Femur (tissue), 1 donor: ENCODE measurements at places on chromosomes 1 and 21.

- DNase-seq = peak; percentile 58
These were observed 100.8 kb upstream of the SLC45A1 start for GRCh38 chr1:8217011-8217711.

- DNase-seq = no peak
These were observed 8.0 kb upstream of the EIF2B3 start for GRCh38 chr1:44994309-44994898.

GRCh38 chr1:204826970-204827369 lies 43.7 kb upstream of the NFASC start:
- DNase-seq = no peak

DNA sequence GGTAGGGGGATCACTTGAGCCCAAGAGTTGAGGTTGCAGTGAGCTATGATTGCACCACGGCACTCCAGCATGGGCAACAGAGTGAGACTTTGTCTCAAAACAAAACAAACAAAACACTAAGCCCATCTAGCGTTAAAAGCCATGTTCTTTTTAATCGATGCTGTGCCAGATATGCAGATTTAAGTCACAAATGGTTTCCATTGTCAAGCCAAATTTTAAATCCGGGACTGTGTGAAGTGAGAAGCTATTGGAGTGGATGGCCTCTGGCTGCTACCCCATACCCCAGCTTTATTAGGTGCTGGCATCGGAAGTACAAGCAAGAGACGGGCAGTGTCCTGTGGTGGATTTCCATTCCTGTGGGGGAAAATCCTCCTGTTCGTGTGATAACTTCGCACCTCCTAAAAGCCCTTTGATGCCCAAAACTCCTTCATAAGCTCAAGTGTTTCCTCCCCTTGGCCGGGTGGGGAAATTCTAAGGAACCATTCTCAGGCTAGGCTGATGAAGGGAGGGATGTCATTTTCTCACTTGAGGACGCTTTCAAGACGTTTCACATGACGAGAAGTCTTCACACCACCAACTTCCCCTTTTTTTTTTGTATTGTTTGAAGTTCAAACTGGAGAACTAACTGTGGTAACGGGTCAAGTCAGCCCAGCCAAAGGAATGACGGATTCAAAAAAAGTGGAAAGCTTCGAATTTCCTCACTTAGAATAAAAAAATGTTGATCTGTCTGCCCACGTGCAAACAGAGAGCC lies 140.8 kb downstream of the KAZN start:
- no peak for DNase-seq

DNA sequence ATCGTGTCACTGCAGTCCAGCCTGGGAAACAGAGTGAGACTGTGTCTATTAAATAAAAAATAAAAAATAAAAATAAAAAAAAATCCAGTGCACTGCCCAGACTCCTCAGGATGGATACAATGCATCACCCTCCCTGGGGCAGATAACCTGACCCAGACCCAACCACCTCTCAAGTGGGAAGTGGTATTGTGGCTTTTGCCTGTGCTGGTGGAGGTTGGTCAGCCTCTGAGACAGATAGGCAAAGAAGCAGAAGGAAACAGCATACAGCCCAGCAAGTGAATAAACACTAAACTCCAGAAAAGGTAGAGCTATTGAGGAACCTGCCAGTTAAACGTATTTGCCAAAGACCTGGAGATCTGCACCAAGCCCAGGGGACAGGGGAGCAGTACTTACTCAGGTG lies 22.0 kb downstream of the HHIPL2 start:
- no peak for DNase-seq

DNA sequence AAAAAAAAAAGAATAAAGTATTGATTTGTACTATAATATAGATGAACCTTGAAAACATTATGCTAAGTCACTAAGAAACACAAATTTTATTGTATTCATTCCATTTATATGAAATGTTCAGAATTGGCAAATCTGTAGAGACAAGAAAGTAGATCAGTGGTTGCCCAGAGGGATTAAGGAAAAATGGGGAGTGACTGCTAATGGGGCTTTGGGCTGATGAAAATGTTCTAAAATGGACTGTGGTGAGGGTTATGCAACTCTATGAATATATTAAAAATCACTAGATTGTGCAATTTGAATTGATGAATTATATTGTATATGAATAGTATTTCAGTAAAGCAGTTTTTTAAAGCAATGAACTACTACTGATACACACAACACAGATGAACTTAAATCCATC lies 10.0 kb downstream of the GDAP2 start:
- DNase-seq = no peak

- DNase-seq = no peak
These were observed 34.0 kb downstream of the PUM1 start for GRCh38 chr1:31031330-31032143.

GRCh38 chr1:235906436-235906835 lies 39.7 kb upstream of the LYST start:
- no peak for DNase-seq

DNA sequence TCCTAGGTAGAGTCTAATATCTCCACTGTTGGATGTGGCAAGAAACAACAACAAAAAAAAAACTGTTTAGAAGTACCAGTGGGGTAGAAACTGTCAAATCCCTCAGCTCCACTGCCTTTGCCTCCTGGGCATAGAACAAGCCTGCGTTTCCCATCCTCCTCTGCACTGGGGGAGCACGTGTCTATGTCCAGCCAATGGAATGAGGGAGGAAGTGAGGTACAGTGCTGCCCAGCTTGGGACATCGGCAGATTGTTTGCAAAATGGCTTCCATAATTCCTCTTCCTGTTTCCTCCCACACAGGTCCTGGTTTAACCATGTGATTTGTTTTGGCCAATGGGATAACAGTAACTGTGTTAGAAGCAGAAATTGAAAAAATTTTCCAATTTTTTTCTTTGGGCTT lies 39.1 kb downstream of the PSMG1 start:
- no peak for DNase-seq

DNA sequence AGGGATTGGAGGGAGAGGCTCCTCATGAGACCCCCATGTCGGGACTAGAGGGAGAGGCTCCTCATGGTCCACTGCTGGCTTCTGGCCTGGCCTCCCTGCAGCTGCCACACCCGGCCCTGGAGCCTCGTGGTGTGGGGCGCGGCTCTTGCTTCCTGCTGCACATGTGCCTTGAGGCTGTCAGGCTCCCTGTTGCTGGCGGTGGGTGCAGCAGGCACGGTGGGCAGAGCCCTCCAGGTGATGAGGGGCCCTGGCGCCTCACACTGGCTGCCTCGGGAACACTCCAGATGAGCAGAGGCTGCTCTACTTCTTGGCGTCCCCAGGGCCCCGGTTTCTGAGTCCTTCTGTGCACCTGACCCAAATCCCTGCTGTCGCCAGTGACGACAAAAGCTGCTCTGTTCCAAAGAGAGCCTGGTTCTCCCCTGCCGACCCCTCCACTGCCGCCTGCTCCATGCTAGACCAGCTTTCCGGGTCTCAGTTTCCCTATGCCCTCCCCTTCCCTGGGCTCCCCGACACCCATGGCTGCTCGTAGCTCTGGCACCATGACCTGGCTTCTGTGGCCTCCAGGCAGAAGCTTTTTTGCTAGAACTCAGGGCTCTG lies 9.7 kb upstream of the ATAD3B start:
- no peak for DNase-seq

DNA sequence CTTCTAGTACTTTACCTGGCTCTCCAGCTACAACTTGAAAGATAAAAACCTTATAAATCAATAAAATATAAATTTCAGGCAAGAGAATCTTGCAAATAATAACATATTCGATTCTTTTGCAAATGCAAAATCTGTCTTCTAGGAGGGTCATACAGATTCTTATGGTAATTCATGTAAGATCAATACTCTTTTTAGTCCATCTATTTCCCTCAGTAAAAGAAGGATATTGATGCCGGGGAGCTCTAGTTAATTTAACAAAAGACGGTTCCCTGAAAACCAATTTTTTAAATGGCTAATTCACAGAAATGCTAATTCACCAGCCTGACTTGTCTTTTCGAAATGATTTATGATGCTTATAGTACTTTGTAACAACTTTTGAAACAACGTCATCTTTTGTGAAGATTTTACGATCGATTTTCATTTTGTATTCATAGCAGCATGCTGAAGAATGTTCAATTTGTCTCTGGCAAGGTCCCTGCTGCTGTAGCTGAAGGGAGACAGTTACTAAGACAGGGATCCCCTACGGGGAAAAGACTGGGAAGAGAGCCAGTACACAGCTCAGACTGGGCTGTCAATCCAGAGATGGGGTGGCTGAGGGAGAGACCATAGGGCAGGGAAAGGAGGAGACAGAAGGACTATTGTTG lies 90.6 kb upstream of the SPAG17 start:
- no peak for DNase-seq

- no peak for DNase-seq
These were observed 202.5 kb upstream of the EDN2 start for GRCh38 chr1:41687007-41687406.

GRCh38 chr1:91555074-91555730 lies 54.6 kb downstream of the CDC7 start:
- no peak for DNase-seq

DNA sequence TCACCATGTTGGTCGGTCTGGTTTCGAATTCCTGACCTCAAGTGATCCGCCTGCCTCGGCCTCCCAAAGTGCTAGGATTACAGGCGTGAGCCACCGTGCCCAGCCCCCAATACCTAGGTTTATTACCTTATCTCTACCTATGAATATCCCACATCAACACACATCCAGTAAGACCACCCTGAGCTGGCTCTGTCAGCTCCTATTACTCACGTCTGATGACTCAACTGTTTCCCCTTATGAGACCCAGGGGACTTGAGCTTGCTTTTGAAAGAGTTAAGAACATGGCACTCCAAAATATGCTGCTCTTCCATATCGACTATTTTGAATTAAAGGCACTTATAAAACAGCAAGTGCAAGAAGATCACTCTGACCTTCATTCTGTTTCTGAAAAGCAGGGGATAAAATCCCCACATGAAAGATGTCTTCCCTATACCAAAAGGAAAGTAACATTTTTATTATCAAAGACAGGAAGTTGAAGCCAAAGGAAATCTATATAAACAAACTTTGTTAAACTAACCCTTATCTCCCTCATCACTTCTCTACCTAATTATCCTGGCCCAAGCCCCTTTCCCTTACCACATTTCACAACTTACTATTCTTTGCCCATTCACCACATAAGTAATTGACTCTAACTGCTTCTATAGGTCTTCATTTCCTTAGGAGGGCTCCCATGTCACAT lies 41.3 kb upstream of the OSBPL9 start:
- no peak for DNase-seq

DNA sequence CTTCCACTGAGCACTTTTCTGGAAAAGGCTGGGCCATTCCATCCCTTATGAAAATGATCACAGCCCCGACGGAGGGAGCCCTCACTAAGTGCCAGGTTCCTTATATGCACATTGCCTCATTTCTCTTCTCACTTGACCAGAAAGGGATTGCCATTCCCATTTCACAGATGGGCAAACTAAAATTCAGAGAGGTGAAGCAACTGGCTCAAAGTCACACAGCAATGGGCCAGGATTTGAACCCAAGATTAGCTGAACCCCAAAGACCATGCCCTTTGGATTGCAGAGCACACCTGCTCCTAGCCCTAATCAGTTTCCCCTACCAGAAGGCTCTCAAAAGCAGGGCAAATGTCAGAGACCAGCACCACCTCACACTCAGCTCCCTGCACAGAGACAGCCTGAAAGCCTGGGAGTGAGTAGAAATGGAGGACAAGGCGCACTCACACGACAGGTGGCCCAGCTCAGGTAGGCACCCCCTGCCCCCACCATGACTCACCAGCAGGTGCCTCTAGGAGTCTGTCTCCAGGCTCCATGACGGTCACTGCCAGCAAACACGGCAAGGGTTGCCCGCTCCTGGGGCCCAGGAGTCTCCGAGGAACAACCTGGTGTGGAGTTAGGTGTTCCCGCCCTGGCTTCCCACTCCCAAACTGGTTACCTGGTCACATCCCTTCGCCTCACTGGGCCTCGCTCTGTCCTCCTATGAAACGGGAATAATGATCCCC lies 21.7 kb downstream of the SDC3 start:
- DNase-seq = no peak

DNA sequence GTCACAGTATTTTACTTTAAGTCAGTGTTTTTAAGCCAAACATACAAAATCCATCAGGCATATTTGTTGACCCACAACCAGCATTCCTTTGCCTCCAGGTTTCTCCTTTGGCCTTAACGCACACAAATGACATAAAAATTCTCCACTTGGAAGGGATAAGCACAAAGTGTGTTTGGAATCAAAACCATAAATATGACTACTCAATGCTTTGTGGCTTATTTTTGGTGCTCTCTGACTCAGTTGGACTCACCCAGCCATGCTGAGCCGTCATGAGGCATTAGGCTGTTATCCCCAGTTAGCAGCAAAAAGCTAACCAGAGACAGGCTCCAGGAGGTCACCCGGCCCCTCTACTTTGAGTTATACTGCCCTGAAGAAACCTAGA lies 948 bp downstream of the PRUNE1 start:
- DNase-seq = no peak

DNA sequence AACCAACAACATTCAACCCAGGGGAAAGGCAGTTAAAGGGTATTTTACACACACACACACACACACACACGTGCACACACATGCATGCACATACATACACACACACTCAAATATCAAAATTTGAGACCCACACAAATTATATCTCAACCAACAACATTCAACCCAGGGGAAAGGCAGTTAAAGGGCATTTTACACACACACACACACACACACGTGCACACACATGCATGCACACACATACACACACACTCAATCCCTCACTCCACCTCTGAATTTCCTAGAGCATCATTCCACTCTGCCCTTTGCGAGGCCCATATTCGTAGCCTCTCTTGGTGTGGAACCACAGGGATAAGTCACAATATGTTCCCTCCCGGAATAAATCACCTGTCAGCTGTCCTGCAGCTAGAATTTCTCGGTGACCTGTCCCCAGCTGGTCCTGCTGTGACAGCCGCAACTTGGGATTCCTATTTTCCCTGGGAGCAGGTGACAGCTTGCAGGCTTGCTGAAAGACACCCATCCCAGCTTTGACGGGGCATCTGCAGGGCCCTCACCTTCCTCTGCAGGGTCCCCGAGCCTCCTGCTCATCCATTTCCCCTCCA lies 122.7 kb downstream of the PSMG1 start:
- no peak for DNase-seq

DNA sequence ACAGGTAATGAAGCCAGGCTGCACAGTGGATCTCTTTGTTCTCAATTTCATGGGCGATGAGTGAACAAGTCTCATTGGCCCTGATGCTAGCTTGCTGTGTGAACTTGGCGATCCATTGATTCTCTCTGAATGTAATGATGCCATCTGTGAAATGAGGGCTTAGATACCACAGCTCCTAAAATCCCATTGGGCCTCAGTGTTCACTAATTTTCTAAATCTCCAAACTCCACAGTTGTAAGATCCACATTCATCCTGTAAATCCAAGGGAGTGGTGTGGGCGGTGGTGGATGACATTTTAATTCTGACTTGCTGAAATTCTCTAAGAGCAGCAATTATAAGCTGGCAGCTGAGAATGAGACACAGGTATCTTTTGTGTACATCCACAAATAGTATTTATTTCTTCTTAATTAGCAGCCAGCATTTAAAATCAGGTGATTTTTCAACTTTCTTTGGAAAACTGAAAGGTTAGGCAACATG lies 9.6 kb upstream of the ACTL8 start:
- DNase-seq = no peak
